ENCODE measurements at places on chromosomes 2 and 18.

DNA sequence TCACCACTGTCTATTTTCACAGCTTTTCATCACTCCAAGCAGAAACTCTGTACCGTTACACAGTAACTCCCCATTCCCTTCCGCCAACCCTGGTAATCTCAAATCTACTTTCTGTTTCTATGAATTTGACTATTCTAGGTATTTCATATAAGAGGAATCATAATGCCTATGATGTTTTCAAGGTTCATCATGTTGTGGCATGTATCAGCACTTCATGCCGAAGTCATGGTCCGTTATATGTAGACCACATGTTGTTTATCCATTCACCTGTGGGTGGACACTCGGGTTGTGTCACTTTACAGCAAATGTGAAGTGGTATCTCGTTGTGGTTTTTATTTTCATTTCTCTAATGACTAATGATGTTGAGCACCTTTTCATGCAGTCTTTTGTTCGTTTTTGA lies 21.6 kb downstream of the CPSF3 start:
- H3K36me3 ChIP-seq, result peaks cover 30% of the 10 kb centered on the region
- no peak overlapping the region for H3K27ac ChIP-seq
- no peak overlapping the region for H3K4me3 ChIP-seq
- no peaks in the 10 kb centered on the region for H3K27me3 ChIP-seq
- H3K4me1 ChIP-seq, result no peaks in the 10 kb centered on the region

DNA sequence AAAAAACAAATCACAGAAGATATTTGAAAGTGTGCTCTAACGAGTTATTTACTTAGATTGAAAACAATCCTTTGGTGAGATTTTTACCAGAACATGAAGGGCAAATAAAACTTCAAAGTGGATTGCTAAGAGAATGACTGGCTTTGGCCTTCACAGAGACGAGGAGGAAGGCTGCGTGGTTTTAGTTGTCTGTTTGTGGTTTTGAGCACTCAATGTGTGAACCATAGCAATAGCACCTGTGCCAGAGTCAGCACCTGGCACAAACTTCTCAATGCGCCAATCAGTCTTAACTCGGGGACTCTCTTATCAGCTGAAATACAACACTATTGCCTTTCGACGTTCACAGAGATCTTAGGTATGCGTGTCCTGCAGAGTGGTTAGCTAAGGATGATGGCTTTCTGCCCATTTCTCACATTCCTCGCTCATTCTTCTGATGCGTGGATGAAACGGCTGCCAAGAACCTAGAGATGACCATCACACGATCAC lies 70.0 kb downstream of the MBP start:
- H3K36me3 ChIP-seq, result no peaks in the 10 kb centered on the region
- peaks cover 10% of the 10 kb centered on the region for H3K4me1 ChIP-seq
- no peaks in the 10 kb centered on the region for H3K27me3 ChIP-seq
- no peak for DNase-seq
- no peak overlapping the region for H3K4me3 ChIP-seq

DNA sequence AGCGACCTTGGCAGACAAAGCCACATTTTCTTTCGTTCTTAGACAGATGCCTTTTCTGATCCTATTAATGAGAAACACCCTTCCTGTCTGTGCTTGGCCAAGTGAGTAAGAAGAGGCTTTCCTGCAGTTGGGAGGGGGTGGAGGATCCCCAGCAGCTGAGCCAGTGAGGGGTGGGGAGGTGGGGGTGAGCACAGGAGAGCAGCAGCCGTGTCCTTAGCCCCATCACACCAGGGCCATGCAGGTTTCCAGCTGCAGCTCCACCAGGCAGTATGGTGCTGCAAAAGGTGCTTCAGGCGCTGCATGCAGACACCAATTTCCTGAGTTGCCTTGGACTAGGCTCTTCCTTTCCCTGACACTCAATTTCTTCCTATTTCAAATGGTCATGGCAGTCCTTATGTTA lies 123.3 kb upstream of the SIX2 start:
- H3K27ac ChIP-seq, result no peak overlapping the region
- no peaks in the 10 kb centered on the region for H3K4me1 ChIP-seq
- H3K27me3 ChIP-seq, result no peaks in the 10 kb centered on the region
- DNase-seq, result no peak
- H3K36me3 ChIP-seq, result no peaks in the 10 kb centered on the region
- no peak overlapping the region for H3K4me3 ChIP-seq

DNA sequence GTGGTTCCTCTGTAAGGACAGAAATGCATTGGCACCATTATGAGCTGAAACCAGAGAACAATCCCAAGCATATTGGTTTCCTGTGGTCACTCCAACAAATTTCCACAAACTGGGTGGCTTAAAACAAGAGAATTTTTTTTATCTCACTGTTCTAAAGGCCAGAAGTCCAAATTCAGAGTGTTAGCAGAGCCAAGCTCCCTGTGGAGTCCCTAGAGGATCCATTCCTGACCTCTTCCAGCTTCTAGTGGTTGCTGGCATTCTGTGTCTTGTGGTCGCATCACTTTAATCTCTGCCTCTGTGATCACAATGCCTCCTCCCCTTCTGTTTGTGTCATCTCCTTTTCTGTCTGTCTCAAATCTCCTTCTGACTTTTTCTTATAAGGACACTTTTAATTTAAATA lies 380.3 kb downstream of the NYAP2 start:
- H3K27me3 ChIP-seq, result no peaks in the 10 kb centered on the region
- DNase-seq, result no peak
- no peak overlapping the region for H3K4me3 ChIP-seq
- H3K4me1 ChIP-seq, result no peaks in the 10 kb centered on the region

DNA sequence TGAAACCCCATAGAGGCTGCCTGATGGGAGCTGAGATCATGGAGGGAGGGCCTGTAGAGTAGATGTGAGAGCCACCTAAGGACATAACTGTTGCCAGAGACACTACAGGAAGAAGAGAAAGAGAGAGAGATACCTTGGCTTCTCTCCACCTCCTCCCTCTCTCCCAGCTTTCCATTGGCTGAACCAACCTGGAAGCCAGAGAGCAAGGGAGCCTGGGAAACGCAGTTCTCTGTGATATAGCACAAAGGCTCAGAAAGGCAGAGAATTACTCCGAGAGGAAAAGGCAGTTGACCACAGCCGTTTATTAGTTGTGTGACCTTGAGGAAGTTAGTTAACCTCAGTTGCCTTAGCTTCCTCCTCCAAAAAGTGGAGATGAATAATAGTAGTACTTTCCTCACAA lies 37.7 kb upstream of the MAT2A start:
- H3K36me3 ChIP-seq, result no peaks in the 10 kb centered on the region
- no peak for DNase-seq
- H3K4me3 ChIP-seq, result no peak overlapping the region
- no peak overlapping the region for H3K27ac ChIP-seq
- peaks cover 10% of the 10 kb centered on the region for H3K4me1 ChIP-seq

DNA sequence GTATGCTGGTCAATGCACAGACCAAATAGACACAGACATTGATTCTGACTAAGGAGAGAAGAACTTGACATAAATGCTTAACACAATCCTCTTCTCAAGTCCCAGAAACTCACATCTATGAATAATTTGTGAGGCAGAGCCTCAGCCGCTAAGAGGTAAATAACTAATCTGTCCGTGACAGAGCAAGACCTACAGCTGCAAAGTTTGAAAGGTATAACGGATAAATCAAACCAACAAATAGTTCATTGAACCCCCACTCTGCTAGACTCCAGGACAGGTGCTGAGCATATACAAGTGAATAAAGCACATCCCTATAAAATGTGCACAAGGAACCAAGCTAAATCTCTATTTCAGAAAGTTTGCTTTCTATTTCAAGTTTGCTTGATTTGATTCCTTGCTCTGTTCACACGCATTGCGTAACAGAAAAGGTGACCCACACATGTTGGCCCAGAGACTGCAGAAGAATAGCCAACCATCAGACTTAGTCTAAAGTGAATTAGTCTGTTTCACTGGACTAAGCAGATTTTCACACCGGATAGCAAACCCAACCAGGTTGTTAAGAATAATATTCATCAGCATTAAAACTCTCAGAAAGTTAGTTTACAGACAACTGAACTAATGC lies 51.7 kb downstream of the NCKAP5 start:
- DNase-seq, result no peak
- H3K27ac ChIP-seq, result no peak overlapping the region
- H3K4me3 ChIP-seq, result no peak overlapping the region
- H3K27me3 ChIP-seq, result no peaks in the 10 kb centered on the region
- no peaks in the 10 kb centered on the region for H3K4me1 ChIP-seq

- no peak for DNase-seq
- H3K36me3 ChIP-seq, result no peaks in the 10 kb centered on the region
- H3K4me3 ChIP-seq, result no peak overlapping the region
- H3K27me3 ChIP-seq, result no peaks in the 10 kb centered on the region
- H3K27ac ChIP-seq, result peak overlapping the region; percentile 90
Measured at GRCh38 chr2:241775223-241776177, 1.1 kb upstream of the GAL3ST2 start.

GRCh38 chr18:80167931-80168330 lies 58.9 kb downstream of the ADNP2 start:
- no peak overlapping the region for H3K4me3 ChIP-seq
- H3K36me3 ChIP-seq, result no peaks in the 10 kb centered on the region
- no peaks in the 10 kb centered on the region for H3K4me1 ChIP-seq
- DNase-seq, result peak; percentile 8

GRCh38 chr2:70927138-70927537 lies 8.6 kb upstream of the ATP6V1B1 start:
- H3K4me1 ChIP-seq, result no peaks in the 10 kb centered on the region
- no peaks in the 10 kb centered on the region for H3K27me3 ChIP-seq
- no peaks in the 10 kb centered on the region for H3K36me3 ChIP-seq
- no peak for DNase-seq
- H3K27ac ChIP-seq, result no peak overlapping the region
- no peak overlapping the region for H3K4me3 ChIP-seq

DNA sequence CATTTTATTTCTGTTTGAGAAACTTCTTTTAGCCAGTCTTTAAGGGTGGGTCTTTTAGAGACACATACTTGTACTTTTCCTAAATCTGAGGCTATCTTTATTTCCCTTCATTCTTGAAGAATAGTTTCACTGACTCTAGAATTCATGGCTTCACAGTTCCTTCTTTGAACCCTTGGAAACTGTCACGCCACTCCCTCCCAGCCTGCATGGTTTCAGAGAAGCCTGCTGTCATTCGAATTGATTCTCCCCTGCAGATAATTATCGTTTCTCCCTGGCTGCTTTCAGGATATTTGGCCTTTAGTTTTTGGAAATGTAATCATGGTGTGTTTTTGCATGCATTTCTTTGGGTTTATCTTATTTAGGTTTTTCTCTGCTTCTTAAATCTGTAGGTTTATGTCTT lies 72.0 kb upstream of the REV1 start:
- no peak for DNase-seq
- H3K27ac ChIP-seq, result no peak overlapping the region
- H3K36me3 ChIP-seq, result no peaks in the 10 kb centered on the region
- H3K27me3 ChIP-seq, result no peaks in the 10 kb centered on the region

- H3K27me3 ChIP-seq, result no peaks in the 10 kb centered on the region
Measured at GRCh38 chr2:106159866-106160785, 34.0 kb downstream of the UXS1 start.

DNA sequence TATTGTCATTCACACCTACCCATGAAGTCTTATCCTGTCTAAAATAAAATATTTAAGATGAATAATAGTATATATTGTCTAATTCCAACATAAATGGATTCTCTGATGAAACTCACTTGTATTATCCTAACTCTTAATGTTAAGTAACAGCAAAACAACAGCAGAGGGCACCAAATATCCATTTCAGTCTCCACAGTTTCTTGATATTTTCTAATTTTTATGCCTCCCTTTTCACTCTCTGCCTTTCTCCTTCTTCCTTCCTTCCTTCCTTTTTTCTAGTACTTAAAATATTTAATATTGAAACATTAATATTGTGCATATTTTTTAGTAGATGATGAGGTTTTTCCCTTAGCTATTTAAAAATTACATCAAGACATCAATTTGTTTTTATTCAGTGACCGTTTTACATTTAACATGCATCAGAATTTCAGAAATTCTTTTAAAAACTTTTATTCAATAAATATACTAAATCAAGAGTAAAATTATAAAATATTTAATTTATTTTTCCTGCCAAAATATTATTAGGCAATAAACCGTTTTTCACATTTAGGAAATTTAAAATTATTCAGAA lies 97.6 kb downstream of the WDR7 start:
- no peaks in the 10 kb centered on the region for H3K4me1 ChIP-seq
- no peak overlapping the region for H3K4me3 ChIP-seq
- no peaks in the 10 kb centered on the region for H3K27me3 ChIP-seq

GRCh38 chr2:171858397-171858958 lies 35.6 kb downstream of the SLC25A12 start:
- H3K4me1 ChIP-seq, result no peaks in the 10 kb centered on the region
- no peaks in the 10 kb centered on the region for H3K27me3 ChIP-seq
- H3K36me3 ChIP-seq, result no peaks in the 10 kb centered on the region
- no peak overlapping the region for H3K27ac ChIP-seq
- no peak overlapping the region for H3K4me3 ChIP-seq
- no peak for DNase-seq

All from transverse colon (tissue), 4 donors.